ENCODE measurements at places on chromosomes 1 and 21. TPM values are rescaled to one million over a fixed set of nuclear protein-coding genes. Genes with fewer than 3 reads are reported as not detected.

GRCh38 chr21:25885405-25885804 lies 150.6 kb downstream of the GABPA start:
- no peak for DNase-seq

The MYCL gene
- total RNA-seq, result not detected

DNA sequence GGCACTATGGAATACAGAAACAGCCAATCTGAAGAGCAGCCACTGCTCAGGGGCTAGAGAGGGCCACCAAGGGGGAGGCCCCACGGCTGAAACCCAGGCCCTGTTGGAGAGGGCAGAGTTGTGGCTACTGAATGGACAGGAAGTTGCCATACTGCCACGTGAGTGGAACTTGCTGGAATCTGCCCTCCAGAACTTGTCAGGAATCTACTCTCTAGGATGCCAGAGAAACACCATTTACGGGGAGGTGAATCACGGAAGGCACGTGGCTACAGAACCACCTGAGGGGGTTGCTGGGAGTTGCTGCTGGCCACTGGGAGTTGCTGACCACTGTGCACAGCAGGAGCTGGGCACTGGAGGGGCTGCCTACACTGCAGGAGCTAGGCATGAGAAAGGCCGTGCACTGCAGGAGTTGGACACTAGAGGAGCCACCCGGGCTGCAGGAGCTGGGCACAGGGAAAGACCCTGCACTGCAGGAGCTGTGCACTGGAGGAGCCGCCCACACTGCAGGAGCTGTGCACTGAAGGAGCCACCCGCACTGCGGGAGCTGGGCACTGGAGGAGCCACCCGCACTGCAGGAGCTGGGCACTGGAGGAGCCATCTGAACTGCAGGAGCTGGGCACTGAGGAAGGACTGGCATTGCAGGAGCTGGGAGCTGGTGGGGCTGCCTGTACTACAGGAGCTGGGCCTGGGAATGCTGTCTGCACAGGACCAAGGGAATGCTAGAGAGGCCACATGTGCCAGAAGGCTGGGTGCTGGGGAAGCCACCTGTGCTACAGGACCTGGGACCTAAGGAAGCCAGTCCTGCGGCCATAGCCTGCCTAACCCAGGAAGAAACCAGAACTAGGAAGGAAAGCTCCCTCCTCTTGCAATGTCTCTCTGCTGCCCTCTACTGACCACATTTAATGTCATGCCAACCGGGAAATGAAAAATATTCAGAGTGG lies 343.4 kb downstream of the MATN1 start:
- DNase-seq, result peak; percentile 83

DNA sequence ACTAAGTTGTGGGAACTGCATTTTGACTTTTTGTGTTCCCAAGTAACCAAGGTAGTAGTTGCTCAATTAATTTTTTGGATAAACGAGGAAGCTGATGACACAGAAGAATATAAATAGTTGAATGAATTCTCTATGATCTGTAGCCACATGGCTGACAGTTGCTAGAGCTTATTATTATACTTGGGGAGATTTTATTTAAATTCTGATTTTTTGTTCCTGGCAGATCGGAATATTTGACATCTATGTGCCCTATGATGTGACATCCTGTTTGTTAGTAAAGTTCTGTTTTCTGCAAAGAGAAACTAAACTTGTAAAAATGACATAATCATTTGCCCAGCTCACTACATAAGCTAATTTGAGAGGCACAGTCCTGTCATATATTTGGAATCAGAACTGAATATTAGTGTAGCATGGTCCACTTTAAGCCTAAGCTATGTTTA lies 9.7 kb upstream of the LYST start:
- no peak for DNase-seq

The MAP3K7CL gene
- total RNA-seq, result 2.4 TPM

DNA sequence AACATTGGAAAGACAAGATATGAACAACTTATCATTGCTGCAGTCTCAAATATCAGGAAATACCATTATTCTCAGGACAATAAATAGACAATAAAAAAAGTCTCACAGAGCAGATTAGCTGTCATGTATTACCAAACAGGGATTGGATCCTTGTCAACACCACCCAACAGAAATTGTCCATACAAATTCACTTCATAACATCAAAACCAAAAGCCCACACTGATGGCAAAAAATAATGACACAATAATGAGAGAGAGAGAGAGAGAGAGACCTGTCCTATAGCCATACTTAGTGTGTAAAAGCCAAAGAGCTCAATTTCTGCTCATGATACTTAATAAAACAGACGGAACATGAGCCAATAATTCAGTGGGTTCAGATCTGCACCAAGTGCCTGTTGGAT lies 96.5 kb downstream of the PPIAL4G start:
- no peak for DNase-seq

GRCh38 chr21:37742115-37742514 lies 174.1 kb downstream of the KCNJ6 start:
- DNase-seq, result no peak

The OR10J1 gene
- total RNA-seq, result not detected

All from osteocyte (in vitro differentiated cells).